C1 segment of cervical spinal cord (tissue), 14 donors: ENCODE measurements at places on chromosomes 7 and 10.

GRCh38 chr7:44283381-44284211 is 41.8 kb downstream of the CAMK2B start:
- DNase-seq = no peak

DNA sequence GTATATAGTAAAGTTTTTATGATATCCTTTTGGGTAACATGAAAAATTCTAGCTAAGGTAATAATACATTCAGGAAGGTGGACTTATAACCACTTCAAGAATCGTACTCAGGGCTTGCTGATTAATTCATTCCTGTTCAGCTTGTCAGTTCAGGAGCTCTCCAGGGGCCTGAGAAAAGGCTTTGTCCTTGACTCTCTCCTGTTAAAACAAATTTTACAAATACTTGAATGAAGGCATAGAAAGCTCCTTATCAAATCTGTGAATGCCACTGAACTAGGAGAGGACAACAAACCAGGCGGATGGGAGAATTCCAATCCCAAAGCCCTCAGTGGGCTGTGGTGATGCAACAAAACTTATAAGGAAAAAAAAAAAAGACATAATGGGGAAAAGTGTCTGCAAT is 354.5 kb upstream of the ZMIZ1 start:
- DNase-seq = no peak

GRCh38 chr10:4154191-4154715 is 369.2 kb upstream of the KLF6 start:
- DNase-seq = no peak

- no peak for DNase-seq
Measured at GRCh38 chr7:156034397-156034796, 222.1 kb upstream of the SHH start.
